ENCODE measurements at places on chromosomes 3 and 15.

GRCh38 chr15:71252044-71252739 is 136.9 kb downstream of the THSD4 start:
- no peak for DNase-seq

GRCh38 chr3:107520535-107520934 is 2.2 kb upstream of the BBX start:
- no peak for DNase-seq

DNA sequence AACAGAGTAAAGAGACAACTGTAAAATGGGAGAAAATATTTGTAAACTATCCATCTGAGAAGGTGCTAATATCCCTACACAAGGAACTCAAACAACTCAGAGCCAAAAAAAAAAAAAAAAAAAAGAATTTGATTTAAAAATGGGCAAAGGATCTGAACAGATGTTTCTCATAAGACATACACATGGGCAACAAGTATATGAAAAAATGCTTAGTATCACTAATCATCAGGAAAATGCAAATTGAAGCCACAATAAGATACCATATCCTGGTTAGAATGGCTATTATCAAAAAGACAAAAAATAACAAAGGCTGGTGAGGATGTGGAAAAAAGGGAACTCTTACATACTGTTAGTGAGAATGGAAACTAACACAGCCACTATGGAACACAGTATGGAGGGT is 36.2 kb downstream of the TXNRD3 start:
- no peak for DNase-seq

DNA sequence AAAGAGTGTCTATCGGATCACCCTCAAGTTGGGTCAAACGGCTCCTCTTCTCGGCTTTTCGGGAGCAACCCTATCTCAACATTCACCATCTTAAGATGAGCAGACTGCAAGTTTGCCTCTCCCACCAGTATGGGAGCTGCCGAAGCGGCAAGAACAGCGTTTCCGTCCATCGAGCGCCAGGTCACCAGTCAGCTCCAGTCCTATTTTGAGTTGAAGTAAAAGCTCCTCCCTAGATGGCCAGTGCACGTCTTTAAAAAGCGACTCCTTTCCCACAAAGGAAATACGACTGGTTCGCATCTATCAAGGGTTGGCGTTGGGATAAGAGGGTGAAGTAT is 369 bp upstream of the U2SURP start:
- DNase-seq: no peak

DNA sequence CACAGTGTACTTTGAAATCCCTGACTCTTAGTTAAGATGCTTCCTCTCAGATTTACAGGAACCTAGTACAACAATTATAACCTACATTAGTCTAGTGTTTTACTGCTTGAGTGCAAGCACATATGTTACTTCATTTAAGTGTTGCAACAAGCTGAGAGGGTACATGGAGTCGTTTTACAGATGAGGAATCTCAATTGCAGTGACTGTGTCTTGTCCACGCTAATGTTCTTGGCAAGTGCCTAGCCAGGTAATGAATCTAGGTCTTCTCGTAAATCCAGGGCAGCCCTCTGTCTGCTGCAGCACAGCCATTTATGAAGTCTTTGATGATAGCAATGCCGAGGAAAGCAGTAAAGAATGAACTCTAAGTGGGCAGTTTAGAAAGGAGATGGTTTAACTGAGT is 384.4 kb upstream of the ARPP21 start:
- no peak for DNase-seq

GRCh38 chr3:164752812-164753211 is 325.5 kb downstream of the SI start:
- no peak for DNase-seq

DNA sequence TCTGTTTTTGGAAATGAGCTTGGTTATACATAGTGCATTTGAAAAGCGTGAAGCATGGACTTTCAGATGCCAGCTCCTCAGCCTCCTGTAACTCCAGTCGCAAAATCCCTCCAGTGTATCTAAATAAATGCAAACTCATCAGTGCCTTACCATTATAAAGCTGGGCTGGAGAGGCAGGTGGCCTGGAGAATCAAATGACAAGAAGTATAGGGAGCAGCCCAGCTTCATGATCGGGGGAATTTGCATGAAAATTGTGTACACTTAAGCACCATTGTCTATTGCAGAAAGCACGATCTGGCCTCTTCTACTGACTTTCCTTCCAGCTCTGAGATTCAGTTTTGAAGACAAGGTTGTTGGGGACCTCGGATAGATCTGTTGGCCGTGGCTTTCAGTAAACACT is 71.7 kb downstream of the IGF1R start:
- DNase-seq: no peak

DNA sequence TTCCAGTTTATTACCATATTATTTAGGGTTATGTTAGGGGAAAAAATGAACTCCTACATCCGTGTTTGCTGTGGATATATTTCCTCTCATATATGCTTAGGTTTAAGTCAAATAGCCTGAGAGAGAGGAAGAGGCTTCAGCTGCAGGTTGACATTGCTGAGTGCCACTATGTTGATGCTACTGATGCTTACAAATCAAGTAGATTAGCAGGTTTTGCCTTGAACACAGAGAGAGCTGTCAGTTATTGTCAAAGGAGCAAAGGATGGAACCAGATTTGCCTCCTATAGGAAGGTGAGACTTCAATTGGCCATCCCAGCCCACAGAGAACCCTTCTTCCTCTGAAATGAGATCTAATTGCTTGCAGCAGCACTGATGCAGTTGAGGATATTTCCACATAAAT is 339.2 kb downstream of the CADM2 start:
- no peak for DNase-seq

- DNase-seq: no peak
These were observed 289.0 kb downstream of the SLC9A9 start for GRCh38 chr3:143559296-143559695.

DNA sequence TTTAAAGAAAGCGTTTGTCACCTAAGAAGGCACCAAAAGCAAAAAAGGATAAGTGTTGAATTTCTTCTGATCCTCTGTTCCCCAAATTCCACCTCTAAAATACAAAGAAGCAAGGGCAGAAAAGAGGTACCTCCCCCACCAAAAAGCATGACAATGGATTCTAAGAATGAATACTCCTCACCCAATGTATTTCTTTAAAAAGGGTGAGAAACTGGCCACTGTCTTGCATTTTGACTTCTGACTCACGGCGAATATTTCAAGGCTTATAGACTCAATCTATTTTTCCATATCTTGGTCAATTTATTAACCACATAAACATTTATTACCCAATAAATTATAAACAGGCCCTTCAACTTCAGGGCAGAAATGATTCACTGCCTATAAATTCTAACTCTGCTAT is 131.1 kb downstream of the NR1I2 start:
- no peak for DNase-seq

- DNase-seq: peak; percentile 20
These were observed at the start of gene CD80 for GRCh38 chr3:119559441-119559963. CD80 (minus strand) TSS chr3:119559614; CDS start chr3:119557728, 1,886 bp downstream.

DNA sequence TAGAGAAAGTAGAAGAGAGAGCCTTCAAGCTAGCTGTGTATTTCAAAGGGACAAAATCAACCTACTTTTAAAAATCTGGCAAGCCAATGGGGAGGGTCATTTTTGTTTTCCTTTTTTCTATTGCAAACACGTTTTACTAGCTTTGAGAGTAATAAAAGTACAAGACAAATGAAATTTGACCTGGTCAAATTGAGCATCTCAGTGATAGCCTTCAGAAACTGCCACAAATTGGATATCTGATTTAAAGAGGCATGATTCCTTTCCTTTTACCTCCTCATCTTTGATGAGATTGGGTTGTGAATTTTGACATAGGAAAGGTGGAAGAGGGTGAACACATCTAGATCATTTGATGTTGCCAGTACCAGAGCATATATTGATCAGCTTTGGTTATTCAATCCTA is 53.6 kb upstream of the RBMS3 start:
- no peak for DNase-seq

DNA sequence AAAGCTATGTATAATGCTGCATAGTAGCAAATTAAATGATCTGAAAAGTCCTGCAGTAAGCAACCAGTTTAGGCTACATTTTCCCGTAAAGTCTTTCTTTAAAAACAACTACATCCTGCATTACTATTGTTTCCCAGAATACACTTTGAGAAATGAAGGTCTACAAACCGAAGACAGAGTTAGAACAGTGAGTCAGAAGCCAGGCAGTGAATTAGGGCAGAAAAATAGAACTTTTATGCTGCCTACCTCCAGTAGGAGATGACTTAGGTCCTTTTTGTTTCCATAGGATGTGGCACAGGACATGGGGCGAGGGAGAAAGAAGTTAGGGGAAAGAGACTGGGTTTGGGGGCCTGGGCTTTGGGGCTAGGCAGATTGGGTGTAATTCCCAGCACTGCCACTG is 127.3 kb downstream of the PPM1L start:
- no peak for DNase-seq

GRCh38 chr3:184399410-184399809 is 19.6 kb downstream of the CHRD start:
- no peak for DNase-seq

DNA sequence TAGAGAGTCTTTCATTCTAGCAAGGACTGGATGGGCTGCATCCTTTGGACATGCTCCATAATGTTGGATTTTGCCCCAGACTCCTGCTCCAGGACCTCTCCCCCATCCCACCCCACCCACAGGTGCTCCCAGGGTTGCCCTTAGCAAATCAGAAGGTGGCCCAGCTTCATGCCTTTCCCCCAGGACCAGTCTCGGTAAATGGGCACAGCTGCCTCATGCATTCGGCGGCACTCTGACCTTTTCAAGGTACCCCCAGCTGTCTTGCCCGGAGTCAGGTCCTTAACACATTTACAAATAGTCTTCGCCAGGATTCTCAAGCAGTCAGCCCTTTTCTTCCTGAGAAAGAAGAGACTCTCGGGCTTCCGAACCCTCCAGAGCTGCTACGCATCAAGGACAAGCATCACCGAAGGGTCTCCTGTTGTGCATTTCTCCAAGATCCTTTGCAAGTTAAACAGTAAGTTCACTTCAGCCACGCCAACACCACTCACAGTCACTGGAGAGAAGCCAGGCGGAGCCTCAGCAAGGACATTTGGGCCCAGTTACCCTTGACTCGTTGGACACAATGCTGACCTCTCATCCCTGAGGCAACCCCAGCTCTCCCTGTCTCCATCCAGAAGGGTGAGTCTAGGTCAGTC is 287.8 kb downstream of the FAM43A start:
- no peak for DNase-seq

GRCh38 chr3:21158861-21159542 is 592.0 kb downstream of the ZNF385D start:
- no peak for DNase-seq

GRCh38 chr3:44968447-44968858 is 7.5 kb downstream of the ZDHHC3 start:
- DNase-seq: no peak

DNA sequence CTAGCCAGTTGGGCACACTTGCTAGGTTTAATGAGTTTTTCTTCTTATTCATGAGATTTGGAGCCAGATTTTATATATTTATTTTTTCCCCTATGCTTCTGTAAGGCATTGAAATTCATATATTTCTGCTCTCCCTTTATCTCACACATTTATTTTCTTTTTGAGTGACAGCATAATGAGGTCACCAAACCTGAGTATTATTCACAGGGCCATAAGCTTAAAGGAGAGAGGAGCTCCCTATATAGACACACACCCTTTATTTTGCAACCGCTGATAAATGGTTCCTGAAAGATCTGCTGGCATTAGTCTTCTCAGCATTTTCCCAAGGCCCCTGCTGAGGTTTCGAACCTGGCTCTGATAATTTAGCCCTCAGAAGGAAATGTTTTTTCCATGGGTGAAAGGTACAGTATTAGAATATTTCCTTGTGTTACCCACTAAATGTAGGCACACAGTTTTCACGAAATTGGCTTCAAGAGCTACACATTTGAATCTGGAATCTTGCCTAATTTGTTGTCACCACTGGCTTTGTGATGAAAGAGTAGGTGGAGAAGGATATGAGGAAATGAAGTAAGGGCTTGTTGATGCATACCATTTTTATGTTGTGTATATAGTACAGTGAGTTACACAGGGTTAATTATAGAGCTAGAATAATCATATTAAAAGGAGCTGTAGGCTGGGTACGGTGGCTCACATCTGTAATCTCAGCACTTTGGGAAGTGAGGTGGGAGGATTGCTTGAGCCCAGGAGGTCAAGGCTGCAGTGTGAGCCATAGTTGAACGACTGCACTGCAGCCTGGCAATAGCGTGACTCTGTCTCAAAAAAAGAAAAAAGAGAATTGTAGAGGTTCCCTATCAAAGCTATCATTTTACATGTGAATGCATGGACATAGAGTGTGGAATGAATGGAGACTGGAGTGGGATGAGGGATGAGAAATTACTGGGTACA is 6.5 kb downstream of the KLHL18 start:
- no peak for DNase-seq

DNA sequence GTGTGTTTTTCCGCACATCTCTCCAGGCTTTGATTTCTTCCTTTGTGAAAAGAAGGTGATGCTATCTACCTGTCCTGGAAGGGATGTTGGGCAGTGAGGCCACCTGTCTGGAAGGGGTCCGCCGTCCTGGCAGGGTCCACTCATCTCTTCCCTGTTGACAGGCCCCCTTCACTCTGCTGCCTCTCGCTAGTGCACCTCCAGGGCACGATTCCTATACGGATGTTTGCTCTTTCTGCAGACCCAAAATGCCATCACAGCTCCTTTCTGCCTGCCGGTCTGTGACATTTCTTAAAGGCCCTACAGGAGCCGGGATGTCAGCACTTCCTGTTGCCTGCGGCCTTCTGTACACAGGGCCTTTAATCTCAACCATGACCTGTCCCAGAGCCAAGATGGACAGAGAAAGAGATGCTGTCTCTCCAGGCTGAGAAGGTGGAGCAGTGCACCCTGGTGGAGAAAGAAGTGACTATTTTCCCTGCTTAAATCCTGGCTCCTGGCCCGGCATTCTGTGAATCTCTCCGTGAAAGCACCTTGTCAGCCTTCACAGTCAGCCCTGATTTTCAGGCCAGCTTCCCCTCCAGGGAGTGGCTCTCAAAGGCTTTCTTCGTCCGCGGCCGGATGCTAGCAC is 7.4 kb downstream of the FAM3D start:
- DNase-seq: no peak

GRCh38 chr3:48694610-48695392 is 9.1 kb upstream of the NCKIPSD start:
- no peak for DNase-seq

GRCh38 chr3:138398791-138399575 is 35.4 kb upstream of the ESYT3 start:
- no peak for DNase-seq

GRCh38 chr3:178787960-178788359 is 251.7 kb downstream of the KCNMB2 start:
- DNase-seq: no peak

- DNase-seq: no peak
These were observed 89.5 kb downstream of the RAB11A start for GRCh38 chr15:65958835-65959234.

DNA sequence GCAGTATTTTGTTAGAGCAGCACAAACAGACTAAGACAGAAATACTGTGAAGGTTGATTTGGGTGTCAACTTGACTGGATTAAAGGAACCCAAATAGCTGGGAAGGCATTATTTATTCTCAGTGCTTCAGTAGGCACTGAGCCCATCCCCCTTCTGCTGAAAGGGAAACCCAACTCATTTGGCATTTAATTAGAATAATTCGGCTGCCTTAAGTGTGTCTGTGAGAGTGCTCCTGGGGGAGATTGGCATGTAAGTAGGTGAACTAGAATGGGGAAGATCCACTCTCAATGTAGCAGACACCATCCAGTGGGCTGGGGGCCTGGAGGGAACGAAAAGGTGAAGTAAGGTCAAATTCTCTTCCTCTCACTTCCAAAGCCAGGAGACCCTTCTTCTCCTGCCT is 20.5 kb upstream of the SLCO3A1 start:
- no peak for DNase-seq
